Stimulated activated CD4-positive, alpha-beta T cell treated with anti-CD3 and anti-CD28 coated beads, Interleukin-15, amount 100 ng/mL, for 1 hour (primary cell): ENCODE measurements at places on chromosomes 2 and 18.

DNA sequence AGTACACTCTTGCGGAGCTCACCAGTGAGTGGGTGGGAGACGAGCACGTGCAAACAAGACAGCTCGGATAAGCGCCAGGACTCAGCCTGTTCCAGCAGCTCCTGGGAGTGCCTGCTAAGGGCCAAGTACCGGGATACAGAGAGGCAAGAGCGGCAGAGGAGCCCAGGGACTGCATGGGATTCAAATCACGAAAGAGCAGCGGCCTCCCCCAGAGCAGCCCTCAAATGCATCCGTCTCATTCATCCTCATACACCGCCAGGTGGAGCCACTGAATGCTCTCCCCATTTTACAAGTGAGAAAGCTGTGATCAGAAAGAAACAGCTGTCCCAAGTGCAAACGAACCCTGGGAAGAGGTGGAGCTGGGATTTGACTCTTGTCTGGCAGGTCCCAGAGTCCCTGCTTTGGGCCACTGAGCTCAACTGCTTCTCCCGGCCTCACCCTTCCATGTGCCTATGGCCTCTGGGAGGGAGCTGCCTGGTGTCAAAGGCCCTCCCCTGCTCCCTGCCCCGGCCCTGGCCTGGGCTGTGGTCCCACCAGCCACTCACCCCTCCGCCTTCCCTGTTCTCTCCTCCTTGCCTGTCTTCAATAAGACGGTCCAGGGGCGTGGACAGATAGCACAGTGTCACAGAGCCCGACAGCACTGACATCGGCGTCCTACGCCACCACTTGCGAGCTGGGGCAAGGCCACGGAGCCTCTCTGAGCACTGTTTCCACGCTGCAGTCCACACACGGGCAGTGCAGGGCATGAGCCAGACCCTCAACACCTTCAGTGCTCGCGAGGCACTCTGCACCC is 72.8 kb upstream of the TAF1B start:
- DNase-seq = no peak

- DNase-seq = no peak
Measured at GRCh38 chr18:70414315-70414900, 125.6 kb downstream of the SOCS6 start.

DNA sequence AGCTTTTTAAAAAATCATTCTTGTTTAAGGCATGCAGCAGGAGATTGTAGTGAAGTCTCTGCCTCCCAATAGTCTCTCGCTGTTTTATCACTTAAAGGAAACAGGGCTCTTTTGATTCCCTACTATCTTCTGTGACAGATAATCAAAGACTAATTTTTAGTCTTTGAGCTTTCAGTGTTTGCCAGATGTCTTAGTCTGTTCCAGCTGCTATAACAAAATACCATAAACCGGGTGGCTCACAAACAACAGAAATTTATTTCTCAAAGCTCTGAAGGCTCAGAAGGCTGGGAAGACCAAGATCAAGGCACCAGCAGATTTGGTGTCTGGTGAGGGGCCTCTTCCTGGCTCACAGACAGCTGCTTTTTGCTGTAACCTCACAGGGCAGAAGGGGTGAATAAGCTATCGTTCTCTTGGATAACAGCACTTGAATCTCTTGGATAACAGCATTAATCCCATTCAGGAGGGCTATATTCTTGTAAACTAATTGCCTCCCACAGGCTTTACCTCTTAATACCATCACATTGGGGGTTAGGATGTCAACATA is 37.8 kb upstream of the STAT4 start:
- no peak for DNase-seq

- no peak for DNase-seq
Measured at GRCh38 chr2:3125761-3126130, 251.9 kb downstream of the EIPR1 start.

DNA sequence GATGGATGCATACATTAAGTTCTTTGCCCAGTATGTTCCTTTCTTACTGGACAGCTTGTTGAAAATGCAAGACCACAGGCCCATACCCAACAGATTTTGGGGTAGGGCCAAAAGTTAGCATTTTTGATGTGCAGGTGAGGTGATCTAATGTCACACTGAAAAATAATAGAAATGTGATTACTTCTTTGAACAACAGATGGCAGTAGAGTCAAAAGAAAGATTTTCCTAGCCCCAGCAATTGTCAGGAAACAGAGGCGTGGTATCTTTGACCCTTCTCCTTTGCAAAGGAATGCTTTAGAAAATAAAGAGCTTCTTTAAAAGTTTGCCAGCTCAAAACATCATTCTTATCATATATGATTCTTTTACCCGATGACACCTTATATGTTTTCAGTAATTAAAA is 343.6 kb upstream of the SYT4 start:
- no peak for DNase-seq
